SK-N-MC (cell line): ENCODE measurements at places on chromosomes 3 and 15.

- DNase-seq = no peak
Measured at GRCh38 chr3:134610432-134611385, 40.1 kb downstream of the KY start.

- no peak for DNase-seq
Measured at GRCh38 chr3:11346416-11346815, 74.2 kb downstream of the ATG7 start.

- DNase-seq = no peak
Measured at GRCh38 chr15:60376677-60377095, 21.1 kb downstream of the ANXA2 start.

DNA sequence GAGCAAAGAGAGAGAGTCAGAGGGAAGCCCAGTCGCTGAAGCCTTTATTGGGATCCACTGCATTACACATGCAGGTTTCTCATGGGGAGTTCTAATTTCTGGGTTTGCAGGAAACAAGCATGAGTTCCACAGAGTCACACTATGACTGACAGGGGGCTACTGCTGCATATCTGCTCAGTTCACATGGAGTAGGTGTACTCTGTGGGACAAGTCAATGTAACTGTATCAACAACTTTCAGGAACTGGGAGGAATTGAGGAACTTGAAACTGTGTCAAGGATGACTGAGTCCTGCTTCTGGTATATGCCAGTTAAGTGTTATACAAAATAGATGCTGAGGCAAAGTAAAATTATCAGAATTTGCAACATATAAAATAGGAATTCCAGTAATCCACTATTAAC is 110.8 kb downstream of the NPAP1 start:
- DNase-seq = no peak

DNA sequence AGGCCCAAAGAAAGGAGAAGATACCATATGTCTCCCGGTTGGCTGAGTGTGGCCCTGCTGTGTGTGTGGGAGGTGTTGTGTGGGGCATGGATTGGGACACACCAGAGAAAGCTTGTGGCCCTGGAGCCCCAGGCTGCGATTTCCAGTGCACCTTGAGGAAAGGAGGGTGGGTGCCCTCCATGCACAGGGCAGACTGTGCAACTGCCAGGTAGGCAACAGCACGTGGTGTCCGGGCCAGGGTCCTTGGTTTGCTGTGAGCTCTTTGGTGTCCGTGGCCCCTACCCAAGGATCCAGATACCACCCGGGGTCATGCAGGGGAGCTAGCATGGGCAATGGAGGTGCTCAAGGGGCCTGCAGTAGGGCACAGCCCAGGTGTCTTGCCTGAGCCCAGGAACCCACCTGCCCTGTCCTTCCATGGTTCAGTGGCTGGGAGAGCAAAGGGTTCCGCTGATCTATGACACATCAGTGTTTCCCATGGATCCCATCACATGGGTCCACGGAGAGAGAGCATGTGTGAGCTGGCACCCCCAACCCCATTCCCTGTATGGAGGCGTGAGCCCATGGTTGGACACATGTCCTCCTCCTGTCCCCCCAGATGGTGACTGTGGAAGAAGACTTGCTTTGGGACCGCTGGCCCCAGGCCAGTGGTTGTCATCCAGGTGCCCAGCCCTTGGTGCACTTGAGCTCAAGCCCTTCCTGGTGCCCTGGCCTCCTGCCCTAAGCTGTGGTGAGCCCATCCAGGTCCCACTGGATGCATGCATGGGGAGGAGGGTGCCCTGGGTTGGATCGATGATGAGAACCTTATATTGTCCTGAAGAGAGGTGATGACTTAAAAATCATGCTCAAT is 223.4 kb downstream of the SNRPN start:
- no peak for DNase-seq

DNA sequence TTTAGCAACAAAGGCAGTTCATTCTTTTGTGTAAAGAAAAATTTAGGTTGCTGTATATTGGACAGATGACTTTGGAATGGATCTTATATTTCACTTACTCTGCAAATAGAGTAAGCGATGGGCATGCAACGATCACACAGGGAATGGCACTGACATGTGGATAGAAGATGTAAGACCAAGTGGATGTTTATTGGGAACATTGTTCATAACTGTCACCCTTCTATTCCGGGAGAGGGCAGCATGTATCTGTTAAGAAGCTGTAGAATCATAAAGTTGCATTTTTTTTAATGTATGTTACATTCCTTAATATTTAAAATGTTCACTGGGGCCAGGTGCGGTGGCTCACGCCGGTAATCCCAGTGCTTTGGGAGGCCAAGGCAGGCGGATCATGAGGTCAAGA is 41.2 kb downstream of the HPS3 start:
- DNase-seq = no peak

DNA sequence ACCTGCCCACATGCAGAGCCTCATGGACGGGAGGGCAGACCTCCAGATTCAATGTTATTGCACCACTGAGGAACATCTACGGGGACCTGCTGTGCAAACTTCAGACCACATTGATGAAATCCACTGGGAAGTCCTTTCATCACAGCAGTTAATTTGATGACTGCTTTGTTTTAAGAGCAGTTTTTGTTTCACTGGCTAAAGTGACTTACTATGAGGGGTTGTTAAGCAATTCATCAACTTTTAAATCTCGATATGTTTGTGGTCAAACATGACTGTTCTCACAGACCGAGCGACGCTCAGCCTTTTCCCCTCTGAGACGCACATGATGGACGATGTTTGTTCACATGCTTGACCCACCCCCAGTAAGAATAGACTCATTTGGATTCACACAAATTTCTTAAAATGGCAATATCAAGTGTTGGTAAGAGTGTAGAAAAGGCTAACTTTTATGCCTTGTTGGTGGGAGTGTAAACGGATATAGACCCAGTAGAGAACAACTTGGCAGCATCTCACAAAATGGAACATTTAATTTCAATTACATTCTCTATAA is 35.9 kb upstream of the IREB2 start:
- DNase-seq = no peak

GRCh38 chr3:134796281-134797056 is 1.4 kb downstream of the EPHB1 start:
- DNase-seq = no peak

GRCh38 chr3:196821806-196822355 is 45.8 kb upstream of the SENP5 start:
- DNase-seq = no peak

DNA sequence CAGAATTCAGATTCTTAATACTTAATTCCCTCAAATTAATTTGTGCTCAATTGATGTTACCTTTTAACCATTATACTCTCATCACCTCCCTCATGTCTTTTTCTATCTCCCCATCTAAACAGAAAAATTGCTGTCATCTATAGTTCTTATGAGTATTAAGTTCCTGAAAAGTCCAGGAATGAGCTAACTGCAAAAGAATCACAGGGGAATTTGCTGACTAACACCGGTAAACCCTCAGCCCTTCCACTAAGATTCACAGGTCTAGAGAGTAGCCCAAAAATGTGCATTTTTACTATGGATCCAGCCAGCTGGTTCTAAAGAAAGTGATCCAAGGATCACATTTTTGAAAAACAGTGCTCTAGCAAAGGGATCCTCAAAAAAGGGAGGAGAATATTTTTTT is 67.0 kb downstream of the SETD2 start:
- no peak for DNase-seq

DNA sequence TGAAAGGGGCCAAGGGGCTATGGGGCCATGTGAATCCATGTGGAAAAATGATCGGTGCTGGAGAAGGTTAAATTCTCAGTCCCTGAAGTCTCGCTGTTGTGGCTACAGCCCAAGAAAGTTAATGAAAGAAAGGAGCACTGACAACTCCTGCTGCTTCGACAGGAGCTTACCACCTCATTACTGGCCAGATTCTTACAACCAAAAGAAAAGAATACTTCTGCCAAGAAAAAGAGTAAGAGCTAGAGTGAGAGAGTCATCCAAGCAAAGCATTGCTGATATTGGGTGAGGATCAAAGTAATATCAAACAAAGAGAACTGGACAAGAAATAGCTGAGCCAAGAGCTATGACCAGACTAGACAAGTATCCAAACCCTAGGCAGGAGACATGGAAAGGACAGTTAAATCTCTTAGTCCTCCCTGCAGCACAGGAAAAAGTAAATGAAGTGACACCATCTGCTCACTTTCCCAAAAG is 348.4 kb upstream of the PLSCR5 start:
- DNase-seq = no peak

- no peak for DNase-seq
Measured at GRCh38 chr3:35723480-35724097, 84.3 kb downstream of the ARPP21 start.

GRCh38 chr3:129398803-129399144 is 29.7 kb downstream of the EFCAB12 start:
- DNase-seq = no peak

GRCh38 chr3:175149675-175150074 is 290.5 kb downstream of the NAALADL2 start:
- no peak for DNase-seq

DNA sequence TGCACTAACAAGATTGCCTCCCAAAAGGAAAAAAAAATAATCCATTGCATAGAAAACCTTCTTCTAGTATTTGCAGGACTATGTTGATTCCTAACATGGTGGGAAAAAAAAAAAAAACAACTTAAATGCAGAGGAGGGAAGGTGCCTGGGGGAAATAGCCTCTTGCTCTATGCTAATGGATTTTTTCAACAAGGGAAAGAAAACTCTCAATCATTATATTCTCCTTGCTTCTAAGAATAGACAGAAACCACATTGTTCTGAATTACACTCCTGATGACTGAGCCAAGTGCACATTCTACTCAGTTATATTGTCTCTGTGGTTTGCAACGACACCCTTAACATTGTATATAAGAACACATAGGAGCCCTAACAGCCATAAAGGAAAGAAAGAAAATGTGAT is 760.2 kb downstream of the NAALADL2 start:
- no peak for DNase-seq

DNA sequence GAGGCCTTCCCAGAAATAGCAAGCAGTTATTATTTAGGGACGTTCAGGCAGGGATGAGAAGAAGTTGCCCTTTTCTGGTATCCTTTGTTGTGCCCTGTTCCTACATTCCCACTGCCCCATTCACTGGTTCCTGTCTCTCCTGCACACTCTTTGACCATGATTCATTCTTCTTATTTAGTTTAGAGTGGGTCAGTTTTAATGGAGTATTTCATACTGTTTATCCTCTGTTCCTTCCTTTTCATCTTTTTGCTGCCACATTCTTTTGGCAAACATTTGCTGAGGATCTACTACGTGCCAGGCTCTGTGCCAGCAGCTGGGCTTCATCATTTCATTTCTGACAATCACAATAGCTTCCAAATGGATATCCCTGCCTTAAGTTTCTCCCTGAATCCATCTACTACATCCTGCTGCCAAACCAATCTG is 11.8 kb upstream of the EID1 start:
- no peak for DNase-seq

- DNase-seq = no peak
Measured at GRCh38 chr3:51391566-51392354, 675 bp downstream of the RBM15B start.

DNA sequence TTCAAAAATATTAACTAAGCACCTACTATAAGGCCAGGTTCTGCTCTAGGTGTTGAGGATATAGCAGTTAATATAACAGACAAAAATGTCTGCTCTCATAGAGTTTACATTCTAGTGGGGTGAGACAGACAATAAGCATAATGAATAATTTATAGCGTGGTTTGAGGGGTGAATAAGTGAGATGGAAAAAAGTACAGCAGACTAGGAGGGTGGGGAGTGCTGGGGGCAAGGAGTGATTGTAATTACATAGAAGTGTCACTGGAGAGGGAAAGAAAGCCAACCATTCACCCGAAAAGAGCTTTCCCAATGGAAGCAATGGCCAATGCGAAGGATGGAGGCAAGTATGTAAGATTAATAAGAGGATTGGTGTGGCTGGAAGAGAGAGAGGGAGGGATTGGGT is 552.9 kb upstream of the KCNMB2 start:
- no peak for DNase-seq

- no peak for DNase-seq
Measured at GRCh38 chr3:10688126-10688525, 127.9 kb upstream of the SLC6A11 start.

DNA sequence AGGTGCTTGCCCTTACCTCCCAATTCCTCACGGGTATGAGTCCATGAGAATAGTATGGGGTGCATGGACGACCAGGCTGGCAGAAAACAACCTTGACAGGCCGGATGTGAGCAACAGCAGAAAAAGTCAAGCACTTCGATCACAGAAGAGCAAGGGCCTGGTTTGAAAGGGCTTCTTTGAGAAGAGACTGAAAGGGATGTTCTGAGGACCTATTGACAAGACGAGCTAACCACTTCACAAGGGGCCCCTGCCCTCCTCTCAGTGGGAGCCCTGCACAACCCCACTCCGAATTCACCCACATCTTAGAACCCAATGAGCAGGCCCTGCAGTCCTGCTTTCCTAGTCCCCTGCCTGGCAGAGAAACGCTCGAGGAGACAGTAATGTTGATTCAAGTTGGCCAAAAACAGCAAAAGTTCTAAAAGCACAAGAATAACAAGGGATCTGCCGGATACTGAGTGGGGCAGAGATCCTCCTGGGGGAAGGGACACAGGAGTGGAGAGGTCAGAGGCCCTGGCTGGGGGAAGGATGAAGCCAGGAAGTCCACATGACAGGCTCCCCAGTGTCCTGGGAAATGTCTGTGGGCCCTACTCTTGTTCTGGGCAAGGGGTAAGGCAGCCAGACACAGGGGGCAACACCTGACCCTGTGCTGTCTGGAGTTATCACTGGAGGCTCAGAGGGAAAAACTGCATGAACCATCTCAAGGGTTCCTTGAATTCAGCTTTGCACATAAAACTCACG is 14.8 kb upstream of the CX3CR1 start:
- DNase-seq = no peak

GRCh38 chr15:64044300-64045100 is 1.8 kb downstream of the DAPK2 start:
- no peak for DNase-seq

DNA sequence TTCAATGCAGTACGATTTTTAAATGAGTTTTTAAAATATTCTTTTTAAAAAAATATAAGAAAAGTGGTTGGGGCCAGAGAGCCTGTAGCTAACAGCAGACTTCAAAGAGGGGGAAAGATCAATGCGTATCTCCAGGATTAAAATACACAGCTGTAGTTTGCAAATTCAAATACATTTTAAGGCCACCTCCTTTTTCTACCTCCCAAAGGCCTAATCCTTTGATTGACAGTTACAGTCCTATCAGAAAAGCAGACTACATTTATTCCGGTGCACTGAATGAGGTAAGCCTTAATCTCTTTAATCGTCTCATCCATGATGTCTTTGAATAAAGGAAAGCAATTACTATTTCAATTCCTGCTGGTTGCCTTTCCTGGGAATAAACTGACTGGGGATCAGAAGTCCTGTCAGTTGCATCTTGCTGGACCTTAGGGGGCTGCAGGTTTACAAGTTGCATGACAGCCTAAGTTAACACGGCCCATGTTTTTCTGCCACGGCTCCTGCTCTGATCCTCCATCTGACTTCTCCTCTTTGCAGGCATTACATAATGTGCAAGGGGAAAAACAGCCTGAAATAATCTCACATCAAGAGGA is 51.7 kb downstream of the CADPS start:
- DNase-seq = no peak

DNA sequence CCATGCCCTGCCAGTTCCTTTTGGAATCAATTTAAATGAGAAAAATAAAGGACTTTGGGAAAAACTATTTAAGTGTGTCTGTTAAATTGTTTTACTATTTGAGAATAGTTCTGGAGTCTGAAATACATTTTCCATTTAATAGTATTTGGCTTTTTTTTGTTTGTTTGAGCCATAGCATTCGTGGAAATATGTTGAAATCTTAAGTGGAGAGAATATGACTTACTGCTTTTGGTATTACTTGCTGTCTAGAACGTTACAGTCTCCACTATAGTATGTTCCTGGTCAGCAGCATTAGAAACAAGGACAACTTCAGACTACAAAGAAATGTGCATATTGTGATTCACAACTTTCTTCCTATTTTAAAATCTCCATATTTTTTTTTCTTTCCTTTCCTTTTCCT is 179.4 kb downstream of the GHSR start:
- no peak for DNase-seq
